ENCODE measurements at places on chromosomes 13 and 19.

- DNase-seq, result no peak
Observed at GRCh38 chr19:15651791-15652190, 11.1 kb downstream of the CYP4F3 start.

DNA sequence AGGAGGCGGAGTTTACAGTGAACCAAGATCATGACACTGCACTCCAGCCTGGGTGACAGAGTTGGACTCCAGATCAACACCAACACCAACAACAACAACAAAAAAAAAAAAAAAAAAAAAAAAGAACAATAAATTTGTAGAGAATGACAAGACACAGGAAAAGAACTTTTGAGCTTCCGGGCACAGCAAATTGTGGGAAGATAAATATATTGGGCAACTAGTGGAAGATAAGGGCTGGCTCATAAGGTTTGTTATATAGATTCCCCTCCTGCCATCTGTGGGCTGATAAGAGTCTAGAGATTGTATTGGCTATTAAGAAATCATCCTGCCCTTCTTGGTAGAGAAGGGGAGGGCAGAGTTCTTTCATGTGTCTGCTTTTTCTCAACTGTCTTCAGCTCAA lies 33.1 kb upstream of the CYP2S1 start:
- DNase-seq, result no peak

GRCh38 chr19:1252821-1253513 lies 4.6 kb downstream of the MIDN start:
- no peak for DNase-seq

- DNase-seq, result no peak
Observed at GRCh38 chr13:77696006-77696878, 1.2 kb upstream of the SLAIN1 start.

- DNase-seq, result no peak
Observed at GRCh38 chr19:2332341-2333026, 4.0 kb downstream of the SPPL2B start.

- no peak for DNase-seq
Observed at GRCh38 chr13:23202383-23202782, 21.6 kb downstream of the SGCG start.

DNA sequence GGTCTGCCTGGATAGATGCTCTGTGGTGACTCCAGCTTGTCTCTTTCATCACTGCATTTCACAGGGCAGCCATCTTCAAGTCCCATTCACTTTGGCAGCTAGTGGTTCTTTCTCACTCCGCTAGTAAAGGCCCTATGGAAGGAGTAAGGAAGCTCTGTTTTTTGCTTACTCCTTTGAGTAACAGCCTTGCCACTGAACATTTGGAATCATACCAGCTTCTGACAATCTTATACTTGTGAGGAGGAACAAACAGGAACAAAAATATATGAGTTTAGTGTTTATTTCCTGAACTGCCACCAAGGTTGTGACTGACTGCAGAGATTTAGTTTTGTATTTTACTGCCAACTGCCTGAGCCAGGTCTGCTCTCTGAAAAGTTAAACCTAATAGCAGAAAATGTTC lies 38.7 kb downstream of the KCTD4 start:
- no peak for DNase-seq

DNA sequence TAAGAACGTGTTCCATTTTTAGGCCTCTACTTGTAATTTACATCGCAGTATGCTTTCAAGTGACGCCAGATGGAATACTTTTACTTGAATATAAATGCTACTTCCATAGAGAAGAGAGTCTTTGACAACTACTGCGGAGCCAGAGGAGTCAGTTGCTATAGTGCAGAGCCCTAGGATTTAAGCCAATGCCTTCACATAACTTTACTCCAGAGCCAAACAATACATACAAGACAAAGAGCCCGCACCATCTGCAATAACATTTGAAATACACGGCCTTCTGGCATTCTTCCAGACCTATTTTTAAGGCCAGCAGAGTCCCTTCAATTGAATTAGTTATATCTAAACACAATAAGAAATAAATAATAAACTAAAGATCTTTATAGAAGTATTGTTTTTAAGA lies 59.4 kb downstream of the XPO4 start:
- no peak for DNase-seq

GRCh38 chr13:23941211-23941610 lies 43.9 kb upstream of the C1QTNF9B start:
- no peak for DNase-seq

DNA sequence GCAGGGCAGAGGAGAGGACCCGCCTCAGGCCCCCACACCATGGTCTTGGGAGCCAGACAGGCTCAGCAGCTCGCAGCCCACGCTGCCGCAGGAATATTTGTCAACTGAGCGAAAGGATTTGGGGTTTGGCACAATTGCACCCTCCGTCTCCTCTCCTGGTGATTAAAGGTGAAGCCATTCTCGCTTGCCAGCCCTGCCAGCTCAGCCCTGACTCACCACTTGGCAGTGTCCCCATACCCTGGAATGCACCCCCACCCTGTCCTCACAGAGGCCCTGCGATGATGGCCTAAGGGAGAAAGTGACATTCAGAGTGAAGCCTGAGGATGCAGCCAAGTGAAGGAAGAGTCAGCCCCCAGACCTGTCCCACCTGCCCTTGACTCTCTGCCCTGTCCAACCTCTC lies 18.8 kb downstream of the CYTH2 start:
- no peak for DNase-seq

GRCh38 chr19:52527956-52528351 lies 486 bp downstream of the ZNF808 start:
- DNase-seq, result no peak

DNA sequence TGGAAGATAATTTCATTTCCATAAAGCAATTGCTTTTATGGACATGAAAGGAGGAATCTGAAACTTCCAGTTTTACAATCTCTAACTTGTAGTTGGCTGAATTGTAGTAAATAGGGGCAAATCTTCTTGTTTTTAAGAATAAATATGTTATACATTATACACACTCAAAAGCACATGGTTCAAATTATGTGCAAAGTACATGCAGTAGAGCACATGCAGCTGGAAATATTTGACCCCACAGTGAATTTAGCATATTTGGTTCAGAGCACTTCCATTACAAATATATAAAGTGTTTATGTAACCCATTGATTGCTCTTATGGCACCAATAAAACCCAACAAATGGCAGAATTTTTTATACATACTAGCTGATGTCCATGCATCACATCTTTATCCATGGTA lies 180.5 kb downstream of the IRS2 start:
- no peak for DNase-seq

- no peak for DNase-seq
Observed at GRCh38 chr13:108227651-108228272, 9.6 kb downstream of the ABHD13 start.

DNA sequence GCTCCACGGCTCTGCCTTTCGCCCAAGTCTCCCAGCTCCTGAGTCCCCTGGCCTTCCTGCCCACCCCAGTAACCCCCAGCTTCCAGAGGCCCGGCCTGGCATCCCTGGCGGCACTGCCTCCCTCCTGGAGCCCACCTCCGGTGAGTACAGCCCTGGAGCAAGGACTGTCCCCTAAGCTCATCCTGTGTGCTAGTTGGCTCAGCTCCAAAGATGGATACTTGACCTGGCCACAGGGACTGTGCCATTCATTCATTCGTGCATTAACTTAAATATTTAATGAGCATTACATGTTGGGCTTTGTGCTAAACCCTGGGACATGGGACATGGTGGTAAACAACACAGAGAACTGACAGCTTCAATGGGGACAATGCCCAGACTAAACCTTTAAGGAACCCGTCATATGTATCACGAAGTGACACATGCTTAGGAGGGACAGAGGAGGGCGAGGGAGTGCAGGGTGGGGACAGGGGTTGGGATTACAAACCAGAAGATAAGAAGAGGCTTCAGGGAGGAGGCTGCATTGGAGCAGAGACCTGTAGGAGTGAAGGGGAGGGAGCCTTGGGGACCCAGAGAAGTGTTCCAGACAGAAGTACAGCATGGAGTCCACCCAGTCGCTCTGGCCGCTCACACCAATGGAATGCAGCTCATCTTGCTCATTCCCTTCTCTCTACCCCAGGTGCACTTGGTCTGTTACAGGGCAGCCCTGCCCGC lies 6.9 kb upstream of the OVOL3 start:
- DNase-seq, result no peak

DNA sequence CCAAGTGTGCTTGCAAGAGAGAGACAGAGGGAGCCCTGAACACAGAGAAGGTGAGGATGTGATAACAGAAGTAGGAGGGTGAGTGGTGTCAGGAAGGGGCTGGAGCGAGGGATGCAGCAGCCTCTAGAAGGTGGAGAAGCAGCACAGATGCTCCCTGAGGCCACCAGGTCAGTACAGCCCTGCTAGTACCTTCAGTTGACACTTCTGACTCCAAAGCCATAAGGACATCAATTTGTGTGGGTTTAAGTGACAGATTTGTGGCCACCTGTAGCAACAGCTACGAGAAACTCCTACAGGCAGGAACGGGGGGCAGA lies 6.9 kb downstream of the ERICH4 start:
- DNase-seq, result no peak

DNA sequence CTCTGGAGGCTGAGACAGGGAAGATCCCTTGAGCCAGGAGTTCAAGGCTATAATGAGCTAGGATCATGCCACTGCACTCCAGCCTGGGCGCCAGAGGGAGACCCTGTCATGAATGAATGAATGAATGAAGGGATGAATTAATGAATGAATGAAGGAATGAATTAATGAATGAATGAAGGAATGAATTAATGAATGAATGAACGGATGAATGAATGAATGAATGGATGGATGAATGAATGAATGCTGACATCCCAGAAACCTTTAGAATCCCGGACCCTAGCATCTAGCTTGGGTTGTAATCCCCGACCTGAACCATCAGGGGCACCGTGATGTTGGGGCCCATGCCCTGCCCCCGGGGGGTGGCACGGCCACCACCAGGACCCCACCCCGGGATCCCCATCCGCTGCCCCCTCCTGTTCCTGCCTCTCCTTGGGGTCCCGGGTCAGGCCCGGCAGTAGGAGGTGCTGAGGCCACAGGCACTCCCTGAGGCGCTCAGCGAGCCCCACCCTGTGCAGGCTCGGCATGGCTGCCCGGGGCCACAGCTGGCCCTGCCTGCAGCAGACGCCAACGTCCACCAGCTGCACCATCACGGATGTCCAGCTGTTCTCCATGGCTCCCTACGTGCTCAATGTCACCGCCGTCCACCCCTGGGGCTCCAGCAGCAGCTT lies 3.4 kb downstream of the EBI3 start:
- DNase-seq, result no peak

DNA sequence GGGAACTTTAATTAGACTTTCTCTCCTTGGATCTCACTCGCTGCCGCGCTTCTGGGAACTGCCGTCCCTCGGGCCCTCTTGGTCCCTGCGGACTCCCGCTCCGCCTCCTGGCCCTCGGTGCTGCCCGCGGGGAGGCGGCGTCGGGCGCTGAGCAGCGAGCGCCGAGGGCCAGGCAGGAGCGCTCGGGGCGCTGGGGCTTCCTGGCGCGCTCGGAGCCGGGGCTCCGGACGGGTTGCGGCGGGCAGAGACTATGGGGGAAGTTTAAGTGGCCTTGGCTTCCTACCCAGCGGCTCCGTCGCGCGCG lies 704 bp downstream of the CHST8 start:
- no peak for DNase-seq

GRCh38 chr13:111917086-111917485 lies 149.9 kb upstream of the SOX1 start:
- DNase-seq, result no peak

GRCh38 chr19:8846819-8847218 lies 14.6 kb downstream of the MBD3L1 start:
- DNase-seq, result no peak
